B cell (primary cell): ENCODE measurements at places on chromosomes 3 and 15.

- DNase-seq = no peak
Measured at GRCh38 chr3:110589341-110589740, 482.3 kb upstream of the NECTIN3 start.

DNA sequence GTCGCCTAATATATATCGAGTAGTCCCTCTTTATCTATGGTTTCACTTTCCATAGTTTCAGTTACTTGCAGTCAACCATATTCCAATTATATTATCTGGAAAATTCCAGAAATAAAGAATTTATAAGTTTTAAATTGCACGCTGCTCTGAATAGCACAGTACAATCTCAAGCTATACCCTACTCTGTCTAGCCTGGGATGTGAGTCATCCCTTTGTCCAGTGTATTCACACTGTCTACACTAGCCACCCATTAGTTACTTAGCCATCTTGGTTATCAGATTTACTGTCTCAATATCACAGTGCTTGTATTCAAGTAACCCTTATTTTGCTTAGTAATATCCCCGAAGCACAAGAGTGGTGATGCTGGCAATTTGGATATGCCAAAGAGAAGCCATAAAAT, 72.1 kb upstream of the EOMES start:
- DNase-seq = no peak

DNA sequence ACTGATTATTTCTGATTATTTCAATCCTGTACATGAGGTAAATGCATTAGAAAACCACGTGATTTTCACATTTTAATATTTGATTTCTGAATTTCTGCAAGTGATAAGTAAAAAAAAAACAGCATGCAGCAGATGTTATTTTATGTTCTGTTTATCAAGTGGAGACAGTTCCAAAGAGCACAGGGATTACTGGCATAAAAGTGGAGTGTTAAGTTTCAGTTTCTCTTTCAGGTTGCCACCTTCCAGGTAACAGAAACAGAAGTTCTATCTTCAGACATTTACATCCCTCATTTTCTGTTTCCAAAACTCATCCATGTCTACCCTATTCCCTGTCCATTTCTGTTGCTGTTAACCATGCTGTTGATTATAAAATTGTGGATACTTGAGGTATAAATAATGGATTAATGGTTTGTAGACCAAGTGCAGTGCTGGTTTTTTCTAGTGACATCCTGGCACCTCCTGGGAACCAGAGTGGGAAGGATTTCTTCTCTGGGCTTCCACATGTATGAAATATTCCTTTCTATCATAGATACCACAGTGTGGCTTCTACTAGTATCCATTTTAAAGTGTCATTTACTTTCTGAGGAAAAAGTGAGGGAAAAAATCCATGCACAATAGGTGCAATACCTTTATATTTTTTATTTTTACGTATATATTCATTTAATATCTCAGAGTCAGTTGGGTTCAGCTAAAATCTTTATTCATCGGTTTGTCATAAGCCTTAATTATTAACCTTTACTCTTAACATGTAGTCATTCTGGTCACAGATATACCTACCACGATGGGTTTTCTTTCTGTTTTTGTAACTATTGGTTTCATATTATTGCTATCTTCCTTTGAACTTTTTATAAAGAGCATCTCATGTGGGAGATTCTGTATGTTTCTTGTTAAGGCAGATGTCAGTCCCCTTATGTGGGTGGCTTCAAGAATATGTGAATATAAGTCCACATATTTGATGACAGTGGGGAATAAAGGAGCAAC, 1010.0 kb downstream of the SQOR start:
- DNase-seq = no peak

- no peak for DNase-seq
Measured at GRCh38 chr15:73386886-73387506, 18.2 kb upstream of the HCN4 start.

DNA sequence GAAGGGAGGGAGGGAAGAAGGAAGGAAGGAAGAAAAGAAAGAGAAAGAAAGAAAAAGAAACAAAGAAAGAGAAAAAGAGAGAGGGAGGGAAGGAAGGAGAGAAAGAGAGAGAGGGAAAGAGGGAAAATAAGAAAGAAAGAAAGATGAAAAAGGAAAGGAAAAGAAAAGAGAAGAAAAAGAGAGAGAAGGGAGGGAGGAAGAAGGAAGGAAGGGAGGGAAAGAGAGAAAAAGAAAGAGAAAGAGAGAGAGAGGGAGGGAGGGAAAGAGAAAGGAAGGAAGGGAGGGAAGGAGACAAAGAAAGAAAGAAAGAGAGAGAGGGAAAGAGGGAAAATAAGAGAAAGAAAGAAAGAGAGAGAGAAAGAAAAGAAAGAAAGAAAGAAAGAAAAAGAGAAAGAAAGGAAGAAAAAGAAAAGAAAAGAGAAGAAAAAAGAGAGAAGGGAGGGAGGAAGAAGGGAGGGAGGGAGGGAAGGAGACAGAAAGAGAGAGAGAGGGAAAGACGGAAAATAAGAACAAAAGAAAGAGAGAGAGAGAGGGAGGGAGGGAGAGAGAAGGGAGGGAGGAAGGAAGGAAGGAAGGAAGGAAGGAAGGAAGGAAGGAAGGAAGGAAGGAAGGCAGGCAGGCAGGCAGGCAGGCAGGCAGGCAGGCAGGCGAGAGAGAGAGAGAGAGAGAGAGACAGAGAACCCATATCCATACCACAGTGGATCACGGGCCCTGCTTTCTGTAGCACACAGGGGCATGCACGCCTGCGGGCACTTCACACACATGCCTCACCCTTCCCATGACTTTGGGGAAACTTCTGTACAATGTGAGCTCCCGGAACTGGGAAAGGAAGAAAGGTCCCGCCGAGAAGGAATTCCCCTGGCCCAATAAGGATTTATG, 52.5 kb downstream of the ADCY5 start:
- no peak for DNase-seq

DNA sequence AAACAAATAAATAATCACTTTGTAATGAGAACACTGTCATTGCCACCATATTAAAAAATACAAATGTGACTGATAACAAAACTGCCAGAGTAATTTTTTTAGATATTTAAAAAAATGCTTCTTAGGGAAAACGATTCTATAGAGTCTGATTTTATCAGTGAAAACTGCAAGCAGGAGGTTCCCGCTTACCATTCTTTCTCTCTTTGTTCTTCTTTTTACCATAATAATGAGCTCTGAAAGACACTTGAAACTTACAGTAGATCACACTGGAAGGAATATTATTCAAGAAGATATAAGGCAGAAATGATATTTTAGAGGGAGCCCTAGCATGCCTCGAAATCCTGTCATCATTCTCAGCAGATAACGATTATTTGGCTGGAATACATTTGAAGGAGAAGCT, 701.3 kb downstream of the ROBO1 start:
- no peak for DNase-seq

DNA sequence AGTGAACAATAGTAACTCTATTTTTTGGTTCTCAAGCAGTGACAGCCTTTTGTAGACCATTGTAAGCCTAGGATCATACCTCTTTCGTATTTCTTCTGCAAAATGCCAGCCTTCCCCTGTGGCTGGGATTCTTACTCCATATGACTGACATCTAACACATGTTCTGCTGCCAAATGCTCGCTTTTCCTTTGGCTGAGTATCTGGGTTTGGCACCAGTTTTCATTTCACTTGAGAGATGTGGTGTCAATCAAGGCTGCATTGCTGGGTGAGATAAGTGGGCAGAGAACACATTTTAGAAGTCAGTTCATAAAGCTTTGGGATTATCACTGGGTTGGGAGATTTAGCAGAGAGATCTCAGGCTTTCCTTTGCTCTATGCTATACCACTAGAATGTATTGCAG, 514.7 kb upstream of the SGO1 start:
- no peak for DNase-seq

DNA sequence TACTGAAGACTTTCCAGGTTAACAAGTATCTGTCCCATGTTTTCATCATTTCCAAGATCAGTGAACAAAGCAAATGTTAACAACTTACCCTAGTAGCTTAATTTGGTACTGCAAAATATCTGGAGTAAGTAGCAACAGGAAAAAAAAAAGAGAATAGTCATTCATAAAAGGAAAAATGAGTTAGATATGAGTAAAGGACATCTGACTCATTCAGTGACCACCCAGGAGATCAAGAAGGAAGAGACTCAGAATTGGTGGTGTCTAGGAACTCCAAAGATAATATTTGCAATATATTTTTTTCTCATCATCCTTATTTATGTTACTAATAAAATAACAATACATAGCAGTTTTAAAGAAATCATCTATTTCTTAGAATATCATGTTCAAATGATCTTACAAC, 253.8 kb upstream of the COL8A1 start:
- DNase-seq = no peak

- no peak for DNase-seq
Measured at GRCh38 chr15:89358435-89358754, 23.8 kb upstream of the POLG start.

GRCh38 chr15:63186065-63186464, 3.3 kb upstream of the RAB8B start:
- no peak for DNase-seq

GRCh38 chr3:184543843-184544512, 17.6 kb upstream of the EPHB3 start:
- peak; percentile 85 for DNase-seq

GRCh38 chr3:72102112-72102616, 317.2 kb upstream of the PROK2 start:
- peak; percentile 90 for DNase-seq

- DNase-seq = no peak
Measured at GRCh38 chr15:27592036-27592760, 506.9 kb downstream of the OCA2 start.

DNA sequence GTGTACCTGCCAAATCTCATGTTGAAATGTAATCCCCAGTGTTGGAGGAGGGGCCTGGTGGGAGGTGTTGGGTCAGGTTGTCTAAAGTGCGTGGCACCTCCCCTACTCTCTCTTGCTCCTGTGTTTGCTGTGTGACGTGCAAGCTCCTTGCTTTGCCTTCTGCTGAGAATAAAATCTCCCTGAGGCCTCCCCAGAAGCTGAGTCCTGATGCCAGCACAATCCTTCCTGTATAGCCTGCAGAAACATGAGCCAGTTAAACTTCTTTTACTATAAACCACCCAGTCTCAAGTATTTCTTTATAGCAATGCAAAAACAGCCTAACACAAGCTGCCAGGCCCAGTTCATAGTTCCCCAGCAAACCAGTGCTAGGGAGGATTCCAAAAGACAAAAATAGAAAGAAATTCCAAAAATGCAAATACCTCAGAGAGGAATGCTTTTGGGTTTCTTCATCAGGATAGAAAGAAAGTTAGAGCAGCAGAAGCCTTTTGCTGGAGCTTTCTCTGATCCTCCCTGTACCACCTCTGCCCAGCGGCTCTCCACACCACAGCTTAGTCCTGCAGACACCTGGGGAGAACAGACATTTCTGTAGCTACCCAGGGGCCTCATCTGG, 25.9 kb upstream of the CDV3 start:
- no peak for DNase-seq

DNA sequence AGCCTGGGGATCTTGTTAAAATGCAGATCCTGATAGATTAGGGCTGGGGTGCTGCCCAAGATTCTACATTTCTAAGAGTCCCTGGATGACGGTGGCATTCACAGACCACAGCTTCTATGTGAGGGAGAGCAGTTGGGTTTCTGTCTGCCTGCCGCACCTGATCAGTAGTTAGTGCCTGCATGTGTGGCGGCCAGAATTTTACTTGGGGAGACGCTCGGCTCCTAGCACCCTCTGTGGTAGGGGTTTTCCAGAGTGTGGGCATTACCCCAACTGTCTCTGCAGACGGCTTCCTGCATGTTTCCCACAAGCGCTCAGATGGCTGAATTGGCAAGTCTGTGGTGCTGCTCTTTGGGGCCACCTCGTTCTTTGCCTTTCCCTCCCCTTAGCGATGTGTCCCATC, 8.3 kb downstream of the GHRL start:
- DNase-seq = peak; percentile 44

- no peak for DNase-seq
Measured at GRCh38 chr3:187735837-187736236, 9.4 kb downstream of the BCL6 start.

DNA sequence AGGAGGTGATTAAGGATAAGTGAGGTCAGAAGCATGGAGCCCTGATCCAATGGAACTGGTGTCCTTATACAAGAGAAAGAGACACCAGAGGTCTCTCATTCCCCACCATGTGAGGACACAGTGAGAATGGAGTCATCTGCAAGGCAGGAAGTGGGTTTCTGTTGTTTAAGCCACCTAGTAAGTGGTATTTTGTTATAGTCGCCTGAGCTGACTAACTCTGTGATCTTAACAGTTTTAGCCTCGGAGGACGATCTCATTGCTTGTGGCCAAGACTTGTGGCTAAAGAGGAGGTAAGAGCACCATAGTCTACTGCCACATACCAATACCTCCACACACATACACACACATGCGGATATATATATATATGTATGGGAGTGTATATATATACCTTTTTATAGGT, 73.8 kb downstream of the MCTP2 start:
- DNase-seq = peak; percentile 16

DNA sequence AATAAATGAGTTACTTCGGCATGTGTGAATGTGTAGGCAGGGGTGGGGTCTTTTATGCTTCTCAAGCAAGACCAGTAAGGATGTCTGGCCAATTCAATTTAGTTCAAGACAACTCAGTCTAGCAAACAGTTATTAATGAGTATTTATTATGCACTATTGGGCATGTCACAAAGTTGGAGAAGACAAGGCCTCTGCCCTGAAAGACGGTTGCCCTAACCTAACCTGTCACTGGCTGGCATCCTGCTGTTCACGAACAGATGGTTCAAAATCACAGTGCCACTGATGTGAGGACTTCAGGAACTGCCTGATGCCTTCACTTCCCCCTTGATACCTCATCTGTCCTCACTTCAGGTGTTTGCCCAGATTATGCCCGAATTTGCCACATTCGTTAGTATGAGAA, 217.8 kb downstream of the SOX2 start:
- no peak for DNase-seq

DNA sequence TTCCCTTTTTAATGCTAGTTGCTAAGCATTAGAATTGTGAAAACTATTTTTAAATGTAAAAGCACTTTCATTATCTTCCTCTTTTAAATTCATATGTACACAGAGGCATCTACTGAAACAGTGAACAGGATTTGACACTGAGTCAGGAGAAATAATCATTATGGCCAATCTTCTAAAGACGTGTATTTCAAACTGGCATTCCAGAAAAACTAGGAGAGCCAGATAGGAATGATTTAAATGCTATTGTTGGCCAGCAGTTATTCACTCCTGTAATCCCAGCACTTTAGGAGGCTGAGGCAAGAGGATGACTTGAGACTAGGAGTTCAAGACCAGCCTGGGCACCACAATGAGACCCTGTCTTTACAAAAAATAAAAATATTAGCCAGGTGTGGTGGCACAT, 67.6 kb upstream of the RAP2B start:
- no peak for DNase-seq

DNA sequence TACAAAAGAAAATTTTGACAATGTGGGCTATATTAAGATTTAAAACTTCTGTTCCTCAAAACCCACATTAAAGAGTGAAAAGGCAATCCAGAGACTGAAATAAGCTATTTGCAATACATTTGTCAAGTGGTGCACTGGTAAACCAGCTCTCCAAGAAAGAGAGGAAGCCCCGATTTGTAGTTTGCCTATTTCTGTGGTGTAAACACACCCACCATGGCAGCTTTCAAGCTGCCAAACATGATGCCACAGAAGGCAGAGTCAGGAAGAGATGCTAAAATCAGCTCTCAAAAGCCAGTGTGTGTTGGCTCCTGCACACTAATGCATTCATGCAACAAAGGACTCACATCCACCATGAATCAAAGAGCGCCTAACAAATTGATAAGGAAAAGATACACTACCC, 17.5 kb downstream of the RFTN1 start:
- DNase-seq = no peak

GRCh38 chr3:59786374-59786773, 736.5 kb upstream of the CFAP20DC start:
- DNase-seq = no peak

GRCh38 chr3:143658861-143659260, 189.4 kb downstream of the SLC9A9 start:
- DNase-seq = no peak
